Naive thymus-derived CD8-positive, alpha-beta T cell (primary cell): ENCODE measurements at places on chromosomes 13 and 19.
A peak's percentile ranks its signal among the peaks of the same experiment; 100 is the strongest.

DNA sequence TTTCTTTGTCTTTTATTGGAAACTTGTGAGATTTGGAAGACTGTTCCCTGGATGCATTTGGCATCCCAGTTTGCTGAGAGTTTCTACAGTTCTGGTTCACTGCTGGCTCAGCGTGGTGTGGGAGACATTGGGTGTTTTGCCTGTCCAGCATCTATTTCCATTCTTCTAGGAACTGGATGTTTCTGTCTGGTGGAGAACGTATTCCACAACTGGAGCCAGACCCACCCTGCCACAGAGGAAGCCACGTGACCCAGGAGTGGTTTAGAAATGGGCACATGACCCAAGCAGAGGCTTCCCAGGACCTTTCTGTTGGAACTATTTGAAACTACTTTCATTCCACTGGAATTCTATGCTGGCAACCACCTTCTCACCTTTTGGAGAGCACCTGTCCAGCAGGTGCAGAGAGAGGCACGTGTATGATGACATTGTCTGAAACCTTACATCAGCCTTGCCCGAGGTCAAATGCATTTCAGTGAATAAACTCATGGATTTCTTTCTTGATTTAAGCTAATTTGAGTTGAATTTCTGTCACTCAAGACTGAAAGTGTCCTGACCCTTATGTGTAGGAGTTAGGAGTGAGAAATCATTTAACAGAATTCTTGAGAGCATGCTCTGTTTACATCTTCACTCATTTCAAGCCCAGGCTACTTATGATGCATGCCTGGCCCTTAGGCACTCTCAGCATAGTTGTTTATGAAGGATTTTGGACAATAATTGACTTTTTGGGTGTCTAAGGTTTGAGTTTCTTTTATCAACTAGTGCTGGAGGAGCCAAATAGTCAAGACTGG is 121.8 kb downstream of the AKAP11 start:
- peak overlapping the region; percentile 98 for H3K27ac ChIP-seq
- no peaks in the 10 kb centered on the region for H3K27me3 ChIP-seq
- no peaks in the 10 kb centered on the region for H3K36me3 ChIP-seq
- no peak for DNase-seq

DNA sequence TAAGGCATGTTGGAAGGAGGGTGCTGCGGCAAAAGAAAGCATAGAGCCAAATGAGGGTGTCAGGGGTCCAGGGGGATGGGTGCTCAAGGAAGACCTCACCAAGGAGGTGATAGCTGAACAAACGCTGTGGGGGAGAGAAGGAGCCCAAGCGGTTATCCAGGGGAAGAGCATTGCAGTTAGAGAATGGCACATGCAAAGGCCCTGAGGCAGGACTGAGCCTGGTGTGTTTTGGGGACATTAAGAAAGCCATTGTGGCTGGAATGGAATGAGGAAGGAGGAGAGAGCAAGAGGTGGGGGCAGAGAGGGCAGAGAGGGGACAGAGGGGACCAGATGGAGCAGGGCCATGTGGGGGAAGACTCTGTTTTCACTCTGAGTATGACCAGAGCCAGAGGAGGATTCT is 6.1 kb upstream of the MYH14 start:
- H3K27me3 ChIP-seq: peaks cover 39% of the 10 kb centered on the region
- H3K4me1 ChIP-seq: no peaks in the 10 kb centered on the region
- no peak overlapping the region for H3K27ac ChIP-seq
- H3K36me3 ChIP-seq: no peaks in the 10 kb centered on the region
- DNase-seq: no peak

GRCh38 chr13:98184792-98185191 is 7.7 kb upstream of the RNF113B start:
- peaks cover 8% of the 10 kb centered on the region for H3K27me3 ChIP-seq
- no peaks in the 10 kb centered on the region for H3K36me3 ChIP-seq
- H3K4me1 ChIP-seq: no peaks in the 10 kb centered on the region
- H3K4me3 ChIP-seq: no peak overlapping the region
- DNase-seq: no peak
- no peak overlapping the region for H3K27ac ChIP-seq

- no peak overlapping the region for H3K4me3 ChIP-seq
- H3K36me3 ChIP-seq: peaks cover 38% of the 10 kb centered on the region
- no peak for DNase-seq
- peaks cover 3% of the 10 kb centered on the region for H3K4me1 ChIP-seq
- H3K27me3 ChIP-seq: no peaks in the 10 kb centered on the region
Observed at GRCh38 chr13:48686636-48687210, 33.0 kb downstream of the CYSLTR2 start.

DNA sequence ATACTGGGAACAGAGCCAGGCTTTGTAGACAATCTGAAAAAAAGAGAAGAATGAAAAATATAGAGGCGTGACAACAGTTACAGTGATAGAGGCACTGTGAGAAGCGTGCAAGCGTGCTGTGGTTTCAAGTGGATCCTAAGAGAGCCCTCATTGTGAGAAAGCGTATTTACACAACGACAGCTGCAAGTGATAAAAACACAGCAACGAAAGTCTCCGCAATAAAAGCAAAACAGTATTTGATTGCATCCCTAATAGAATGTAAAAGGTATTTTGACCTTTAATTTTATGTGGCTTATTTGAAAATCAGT is 642.7 kb upstream of the ARGLU1 start:
- H3K4me1 ChIP-seq: no peaks in the 10 kb centered on the region
- no peak overlapping the region for H3K27ac ChIP-seq
- no peak for DNase-seq
- no peak overlapping the region for H3K4me3 ChIP-seq

GRCh38 chr13:108917581-108917980 is 288.2 kb downstream of the MYO16 start:
- no peaks in the 10 kb centered on the region for H3K36me3 ChIP-seq
- H3K27ac ChIP-seq: no peak overlapping the region
- no peak for DNase-seq
- H3K27me3 ChIP-seq: peaks cover 2% of the 10 kb centered on the region
- peaks cover 18% of the 10 kb centered on the region for H3K4me1 ChIP-seq

DNA sequence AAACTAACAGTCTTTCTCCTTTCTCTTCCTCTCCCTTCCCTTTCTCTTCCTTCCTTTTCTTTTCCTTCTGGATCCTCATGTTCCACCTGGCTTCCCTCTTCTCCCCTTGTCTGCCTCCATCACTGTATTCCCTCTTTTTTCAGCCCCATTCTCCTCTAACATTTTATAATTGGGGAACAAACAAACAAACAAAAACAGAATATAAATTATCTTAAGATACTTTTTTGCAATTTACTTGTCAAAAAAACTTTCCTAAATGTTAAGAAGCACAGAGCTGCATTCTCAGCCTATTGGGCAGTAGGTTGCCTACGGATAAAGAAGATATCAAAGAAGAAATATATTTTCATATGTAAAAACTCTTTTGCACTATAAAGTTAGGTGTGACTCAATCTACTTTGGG is 1382.2 kb upstream of the MIR17HG start:
- no peaks in the 10 kb centered on the region for H3K4me1 ChIP-seq
- no peaks in the 10 kb centered on the region for H3K36me3 ChIP-seq
- no peak overlapping the region for H3K27ac ChIP-seq
- no peak overlapping the region for H3K4me3 ChIP-seq
- DNase-seq: no peak

GRCh38 chr13:114080739-114081561 is 51.5 kb downstream of the RASA3 start:
- H3K27ac ChIP-seq: peak overlapping the region; percentile 49
- no peak for DNase-seq
- H3K4me3 ChIP-seq: peak overlapping the region; percentile 19
- peaks cover 8% of the 10 kb centered on the region for H3K36me3 ChIP-seq

GRCh38 chr19:49366110-49366509 is 2.4 kb downstream of the DKKL1 start:
- no peak overlapping the region for H3K4me3 ChIP-seq
- no peak for DNase-seq
- H3K4me1 ChIP-seq: peaks cover 12% of the 10 kb centered on the region
- H3K36me3 ChIP-seq: no peaks in the 10 kb centered on the region
- H3K27ac ChIP-seq: no peak overlapping the region
- peaks cover 31% of the 10 kb centered on the region for H3K27me3 ChIP-seq

- H3K4me3 ChIP-seq: no peak overlapping the region
- no peaks in the 10 kb centered on the region for H3K27me3 ChIP-seq
- no peaks in the 10 kb centered on the region for H3K36me3 ChIP-seq
- no peak overlapping the region for H3K27ac ChIP-seq
- H3K4me1 ChIP-seq: no peaks in the 10 kb centered on the region
- no peak for DNase-seq
Observed at GRCh38 chr13:66312312-66313087, 917.6 kb downstream of the PCDH9 start.

DNA sequence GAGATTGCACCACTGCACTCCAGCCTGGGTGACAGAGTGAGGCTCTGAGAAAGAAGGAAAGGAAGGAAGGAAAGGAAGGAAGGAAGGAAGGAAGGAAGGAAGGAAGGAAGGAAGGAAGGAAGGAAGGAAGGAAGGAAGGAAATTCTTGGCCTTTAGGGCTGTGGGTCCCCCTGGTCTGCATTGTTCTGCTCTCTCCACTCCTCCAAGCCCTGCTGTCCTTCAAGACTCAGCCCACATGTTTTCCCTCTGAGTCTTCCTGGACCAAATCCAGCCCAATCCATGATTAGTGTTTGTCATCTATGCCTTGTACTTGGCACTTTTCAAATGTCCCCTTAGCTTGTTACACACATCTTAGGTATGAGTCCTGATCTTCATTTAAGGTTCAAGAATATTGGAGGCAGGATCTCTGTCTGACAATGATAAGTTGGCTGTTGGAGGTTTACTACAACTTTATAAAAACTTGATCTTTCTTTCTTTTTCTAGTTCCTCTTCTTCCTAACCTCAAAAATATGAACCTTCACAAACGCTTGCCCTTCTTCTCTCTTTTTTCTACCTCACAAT is 48.8 kb upstream of the INTS6 start:
- peak overlapping the region; percentile 11 for H3K27ac ChIP-seq
- no peak for DNase-seq
- no peaks in the 10 kb centered on the region for H3K36me3 ChIP-seq

GRCh38 chr13:33697926-33698325 is 120.0 kb upstream of the RFC3 start:
- DNase-seq: no peak
- H3K36me3 ChIP-seq: no peaks in the 10 kb centered on the region
- peaks cover 4% of the 10 kb centered on the region for H3K27me3 ChIP-seq
- H3K4me3 ChIP-seq: no peak overlapping the region
- H3K27ac ChIP-seq: no peak overlapping the region

DNA sequence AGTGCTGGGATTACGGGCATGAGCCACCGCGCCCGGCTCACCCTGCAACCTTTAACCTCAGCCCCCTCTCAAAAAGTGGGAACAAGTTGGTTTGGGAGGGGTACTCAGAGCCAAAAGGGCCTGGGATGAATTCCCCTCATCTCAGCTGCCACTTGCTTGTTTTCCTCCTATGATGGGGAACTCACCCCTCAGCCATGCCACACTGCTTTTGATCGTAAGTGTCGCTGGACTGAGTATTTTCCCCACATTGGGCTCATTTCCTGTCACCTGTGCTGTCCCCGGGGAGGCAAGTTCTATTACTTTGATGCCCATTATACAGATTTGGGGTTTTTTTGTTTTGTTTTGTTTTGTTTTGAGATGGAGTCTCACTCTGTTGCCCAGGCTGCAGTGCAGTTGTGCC is 6.5 kb downstream of the R3HDM4 start:
- peaks cover 23% of the 10 kb centered on the region for H3K36me3 ChIP-seq
- no peak for DNase-seq
- peaks cover 74% of the 10 kb centered on the region for H3K4me1 ChIP-seq
- no peaks in the 10 kb centered on the region for H3K27me3 ChIP-seq

- H3K4me1 ChIP-seq: no peaks in the 10 kb centered on the region
- no peak overlapping the region for H3K27ac ChIP-seq
Observed at GRCh38 chr13:85367887-85368286, 431.3 kb downstream of the SLITRK6 start.

- no peaks in the 10 kb centered on the region for H3K36me3 ChIP-seq
- DNase-seq: no peak
- no peaks in the 10 kb centered on the region for H3K27me3 ChIP-seq
- H3K4me3 ChIP-seq: no peak overlapping the region
- no peaks in the 10 kb centered on the region for H3K4me1 ChIP-seq
- H3K27ac ChIP-seq: no peak overlapping the region
Observed at GRCh38 chr19:5156231-5156986, 184.2 kb downstream of the PTPRS start.

DNA sequence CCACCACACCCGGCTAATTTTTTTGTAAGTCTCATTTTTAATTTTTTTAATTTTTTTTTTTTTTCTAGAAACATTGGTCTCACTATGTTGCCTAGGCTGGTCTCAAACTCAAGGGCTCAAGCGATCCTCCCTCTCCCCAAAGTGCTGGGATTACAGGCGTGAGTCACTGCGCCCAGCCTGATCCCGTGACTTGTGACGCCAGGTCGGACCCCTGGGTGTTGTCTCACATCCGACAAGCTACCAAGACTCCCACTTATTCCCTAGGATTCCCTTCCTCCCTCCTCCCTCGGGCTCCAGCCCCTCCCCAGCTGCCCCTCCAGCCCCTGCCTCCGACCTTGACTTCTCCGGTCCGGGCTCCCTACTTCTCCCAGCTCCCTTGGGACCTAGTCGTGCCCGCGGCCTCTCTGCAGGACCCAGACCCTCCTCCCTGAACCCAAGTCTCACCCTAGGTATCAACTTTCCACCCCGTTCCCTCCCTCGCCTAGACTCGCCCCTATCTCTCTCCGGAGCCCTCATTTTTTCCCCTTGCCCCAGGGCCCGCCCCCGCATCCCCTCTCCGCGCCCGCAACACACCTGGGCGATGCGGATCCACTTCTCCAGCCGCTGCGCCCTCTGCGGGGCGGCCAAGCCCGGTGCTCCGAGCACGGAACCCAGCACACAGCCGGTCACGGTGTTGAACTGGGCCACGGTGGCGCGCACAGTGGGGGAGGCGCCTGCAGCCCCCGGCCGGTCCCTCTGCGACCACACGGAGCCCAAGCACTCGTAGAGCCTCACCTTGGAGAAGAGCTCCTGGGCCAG is 13.1 kb downstream of the RGL3 start:
- H3K27ac ChIP-seq: no peak overlapping the region
- DNase-seq: peak; percentile 26
- no peaks in the 10 kb centered on the region for H3K36me3 ChIP-seq
- no peak overlapping the region for H3K4me3 ChIP-seq
- H3K4me1 ChIP-seq: no peaks in the 10 kb centered on the region

- no peaks in the 10 kb centered on the region for H3K36me3 ChIP-seq
- peaks cover 70% of the 10 kb centered on the region for H3K27me3 ChIP-seq
- no peaks in the 10 kb centered on the region for H3K4me1 ChIP-seq
- H3K27ac ChIP-seq: no peak overlapping the region
Observed at GRCh38 chr13:112161521-112162301, 94.8 kb downstream of the SOX1 start.
